ENCODE measurements at places on chromosomes 4 and X. TPM values are rescaled to one million over a fixed set of nuclear protein-coding genes. Genes with fewer than 3 reads are reported as not detected.

DNA sequence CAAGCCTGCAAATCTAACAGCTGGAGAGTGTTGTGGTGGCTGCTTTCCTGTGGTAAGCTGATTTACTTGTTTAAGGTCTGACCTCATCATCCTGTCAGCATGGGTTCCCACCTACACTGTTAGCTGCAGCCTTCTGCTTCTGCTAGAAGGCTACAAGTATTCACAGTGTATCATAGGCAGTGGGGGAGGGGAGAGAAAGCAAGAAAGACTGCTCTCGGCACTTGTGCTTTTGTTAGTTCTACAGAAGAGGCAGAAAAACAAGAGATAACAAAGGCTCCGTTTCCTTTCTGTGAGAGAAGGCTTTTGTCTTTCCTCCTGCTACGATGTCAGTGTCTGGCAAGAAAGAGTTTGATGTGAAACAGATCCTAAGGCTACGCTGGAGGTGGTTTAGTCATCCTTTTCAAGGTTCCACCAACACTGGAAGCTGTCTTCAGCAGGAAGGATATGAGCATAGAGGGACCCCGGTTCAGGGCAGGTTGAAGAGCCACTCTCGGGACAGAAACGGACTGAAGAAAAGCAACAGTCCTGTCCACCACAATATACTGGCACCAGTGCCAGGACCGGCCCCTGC is at the start of gene KLHL4:
KLHL4 (plus strand) TSS at position 232 of the 571 bp plus-strand sequence; CDS start at position 324, 92 bp downstream.
- peak; percentile 96 for DNase-seq

DNA sequence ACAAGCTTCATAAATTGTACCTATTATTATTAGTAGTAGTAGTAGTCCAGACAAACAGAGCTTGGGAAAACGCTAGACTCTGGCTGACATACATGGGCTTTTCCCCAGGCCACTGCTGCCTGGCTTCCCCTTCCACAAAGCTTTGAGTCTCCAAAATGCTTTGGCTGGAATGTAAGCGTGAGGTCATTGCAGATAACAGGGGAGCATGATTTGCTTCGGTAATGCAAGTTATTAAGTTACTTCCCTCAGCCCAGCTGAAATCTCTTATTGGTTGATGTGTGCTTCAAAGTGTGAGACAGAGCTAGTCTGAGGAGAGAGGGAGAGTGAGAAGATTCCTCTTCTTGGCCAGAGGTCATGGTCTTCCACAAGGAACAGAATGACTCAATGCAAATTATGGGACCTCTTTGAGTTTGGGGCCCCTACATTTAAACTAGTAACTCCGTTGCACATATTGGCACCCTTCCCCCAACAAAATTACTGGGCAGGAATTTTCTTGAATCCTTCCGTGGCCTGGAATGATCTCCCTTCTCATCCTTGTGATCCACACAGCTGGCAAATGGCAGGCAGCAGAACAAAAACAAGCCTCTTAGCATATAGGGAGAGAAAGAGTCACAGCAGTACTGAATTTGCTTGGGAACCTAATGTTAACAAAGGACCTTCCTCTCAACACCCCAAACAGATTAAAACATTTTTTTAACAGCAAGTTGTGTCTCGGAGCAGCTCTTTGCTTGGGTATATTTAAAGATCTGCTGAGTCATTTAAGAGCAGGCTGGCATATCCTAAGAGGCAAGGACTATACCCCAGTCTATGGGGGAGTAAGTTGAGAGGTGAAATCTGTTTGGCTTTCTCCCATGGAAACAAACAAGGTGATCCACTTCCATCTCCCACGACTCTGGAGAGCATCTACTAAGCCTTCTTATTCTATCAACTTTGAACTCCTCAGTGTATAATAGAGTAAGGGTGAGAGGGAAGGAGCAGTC is 19.9 kb downstream of the AR start:
- DNase-seq = peak; percentile 43

DNA sequence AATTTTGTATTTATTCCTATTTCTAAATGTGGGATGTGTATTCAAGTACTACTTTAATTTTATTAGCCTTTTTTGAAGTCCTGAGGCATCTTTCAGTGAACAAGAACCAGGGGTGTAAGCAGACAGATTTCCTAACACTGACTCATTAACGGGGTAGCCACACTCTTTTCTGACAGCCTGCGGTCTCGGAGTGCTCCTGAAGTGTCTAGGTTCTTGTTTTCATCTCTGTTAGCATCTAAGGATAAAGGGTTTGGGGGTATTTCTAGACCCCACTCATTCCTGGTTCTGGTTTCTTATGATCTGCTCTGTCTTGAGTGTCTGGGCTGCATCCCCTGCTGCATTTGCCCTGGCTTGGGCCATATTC is 71.9 kb downstream of the GC start:
- DNase-seq = no peak

GRCh38 chr4:163693211-163693610 is 198.7 kb downstream of the TMA16 start:
- no peak for DNase-seq

DNA sequence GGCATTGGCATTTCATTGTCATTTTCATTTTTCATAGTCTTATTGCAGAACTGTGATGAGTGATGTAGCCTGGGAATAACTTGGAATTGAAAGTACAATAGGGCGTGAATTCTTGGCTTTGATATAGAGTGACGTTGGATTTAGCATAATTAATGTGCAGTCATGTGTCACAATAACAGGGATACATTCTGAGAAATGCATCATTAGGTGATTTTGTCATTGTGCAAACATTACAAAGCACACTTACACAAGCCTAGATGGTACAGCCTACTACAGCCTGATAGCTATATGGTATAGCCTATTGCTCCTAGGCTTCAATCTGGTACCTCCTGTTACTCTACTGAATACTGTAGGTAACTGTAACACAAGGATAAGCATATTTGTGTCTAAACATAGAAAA is 300.8 kb downstream of the DTHD1 start:
- DNase-seq = no peak

DNA sequence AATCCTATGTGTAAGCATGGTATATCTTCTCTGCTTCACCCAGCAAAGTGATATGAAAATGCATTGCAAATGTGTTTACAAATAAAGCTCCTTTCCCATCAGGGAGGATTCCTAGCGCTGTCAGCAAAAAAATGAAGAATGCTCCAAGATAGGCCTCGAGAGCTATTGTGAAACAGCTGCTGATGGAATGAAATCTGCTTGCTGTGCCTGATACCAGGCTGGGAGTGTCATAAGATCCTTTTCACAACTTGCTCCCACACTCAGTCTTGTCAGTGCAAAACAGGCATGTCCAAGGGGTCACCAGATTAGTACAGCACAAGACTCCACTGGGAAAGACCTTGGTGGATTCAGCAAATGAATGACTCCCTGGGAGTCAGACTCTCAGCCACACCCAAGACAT is 34.1 kb downstream of the HNRNPH2 start:
- no peak for DNase-seq

- no peak for DNase-seq
Observed at GRCh38 chr4:170758988-170759387, 669.2 kb upstream of the AADAT start.

- peak; percentile 28 for DNase-seq
Observed at GRCh38 chrX:47030339-47030738, 47.9 kb upstream of the RGN start.

DNA sequence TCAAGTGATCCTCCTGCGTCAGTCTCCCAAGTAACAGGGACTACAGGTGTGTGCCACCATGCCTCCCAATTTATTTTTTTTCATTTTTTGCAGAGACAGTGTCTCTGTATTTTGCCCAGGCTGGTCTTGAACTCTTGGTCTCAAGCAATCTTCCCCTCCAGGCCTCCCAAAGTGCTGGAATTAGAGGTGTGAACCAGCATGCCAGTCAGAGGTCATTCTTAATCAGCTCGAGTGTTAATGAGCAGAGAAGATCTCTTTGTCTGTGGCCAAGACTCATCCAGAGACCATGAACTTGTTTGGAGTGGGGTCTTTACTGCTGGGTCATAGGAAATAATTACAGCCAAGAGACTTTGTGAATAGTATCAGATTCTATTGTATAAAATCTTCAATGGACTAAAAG is 99.2 kb upstream of the AP1S2 start:
- DNase-seq = no peak

- DNase-seq = peak; percentile 14
Observed at GRCh38 chr4:74006009-74006476, 7.6 kb upstream of the CXCL5 start.

GRCh38 chrX:39689376-39690104 is 408.2 kb downstream of the BCOR start:
- DNase-seq = no peak

- peak; percentile 67 for DNase-seq
Observed at GRCh38 chrX:13646154-13646549, 6.8 kb upstream of the TCEANC start.

GRCh38 chrX:30889147-30890140 is at the start of gene TAB3:
Gene TAB3 (minus strand): TSS chrX:30889254. CDS start chrX:30859588, 29,666 bp downstream.
- peak; percentile 97 for DNase-seq

DNA sequence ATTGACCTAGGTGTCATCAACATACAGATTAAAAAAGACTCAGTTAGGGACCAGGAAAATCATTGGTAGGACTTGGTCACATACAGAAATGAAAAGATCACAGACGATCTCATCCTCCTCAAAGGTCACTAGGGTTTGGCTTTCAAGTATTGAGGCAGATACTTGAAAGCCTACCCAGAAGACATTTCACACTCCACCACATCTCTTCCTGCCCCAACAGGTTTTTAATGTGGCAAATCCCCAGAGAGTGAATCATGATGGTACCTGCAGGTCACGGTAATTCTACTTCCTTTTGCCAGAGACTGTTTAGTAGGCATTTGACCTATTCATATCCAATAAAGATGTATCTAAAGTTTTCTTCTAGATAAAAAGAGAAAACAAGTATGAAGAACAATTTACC is 44.1 kb downstream of the INPP4B start:
- DNase-seq = no peak

DNA sequence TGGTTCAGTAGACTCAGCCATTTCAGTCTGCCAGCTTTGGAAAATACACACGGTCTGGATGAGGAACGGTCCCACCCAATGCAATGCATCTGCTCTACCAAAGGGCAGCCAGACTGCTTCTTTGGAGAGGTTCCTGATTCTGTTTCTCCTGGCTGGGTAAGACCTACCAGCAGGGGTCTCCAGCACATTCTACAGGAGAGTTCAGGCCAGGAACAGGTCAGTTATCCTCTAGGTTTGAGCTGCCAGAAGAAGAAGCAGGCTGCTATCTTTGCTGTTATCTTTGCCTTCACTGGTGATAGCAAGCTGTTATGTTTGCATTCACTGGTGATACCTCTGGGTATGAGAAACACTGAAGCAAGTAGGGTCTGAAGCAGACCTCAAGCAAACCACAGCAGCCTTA is 45.5 kb upstream of the PBDC1 start:
- DNase-seq = no peak

The UXT gene
- total RNA-seq = 248 TPM

The NAP1L3 gene
- total RNA-seq = 13.4 TPM

The CCDC160 gene
- total RNA-seq = 0.27 TPM

The RIPPLY1 gene
- not detected for total RNA-seq

The NPY2R gene
- not detected for total RNA-seq

The SLIT2 gene
- total RNA-seq = 9.1 TPM
